NCI-H748 treated with DMSO at 0.1 percent for 48 hours (cell line): ENCODE measurements at places on chromosomes 4 and X.
A peak's percentile ranks its signal among the peaks of the same experiment; 100 is the strongest.

GRCh38 chr4:141932490-141932889 lies 296.1 kb downstream of the IL15 start:
- DNase-seq, result no peak

GRCh38 chrX:83508006-83508405 lies at the start of gene POU3F4:
TSS of gene POU3F4 (plus strand) at chrX:83508290. CDS start at chrX:83508325, 35 bp downstream.
- peak; percentile 2 for DNase-seq

DNA sequence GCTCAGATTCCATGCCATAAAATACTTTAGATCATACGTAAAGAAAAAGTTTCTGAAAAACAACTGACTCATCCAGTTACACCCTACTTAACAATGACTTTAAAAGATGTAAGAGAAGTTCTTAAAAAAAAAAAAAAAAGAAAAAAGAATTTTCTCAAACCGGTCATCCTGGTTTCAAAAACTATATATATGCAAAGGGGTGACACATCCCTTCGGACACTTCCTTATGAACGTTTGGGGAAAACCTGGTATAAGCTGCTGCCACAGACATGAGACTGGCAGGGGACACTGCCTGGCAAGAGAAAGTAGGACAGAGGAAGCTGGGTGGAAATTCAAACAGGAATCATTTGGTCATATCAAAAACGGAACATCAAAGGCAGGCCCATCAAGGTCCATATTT lies 81.2 kb upstream of the PRSS48 start:
- no peak for DNase-seq

DNA sequence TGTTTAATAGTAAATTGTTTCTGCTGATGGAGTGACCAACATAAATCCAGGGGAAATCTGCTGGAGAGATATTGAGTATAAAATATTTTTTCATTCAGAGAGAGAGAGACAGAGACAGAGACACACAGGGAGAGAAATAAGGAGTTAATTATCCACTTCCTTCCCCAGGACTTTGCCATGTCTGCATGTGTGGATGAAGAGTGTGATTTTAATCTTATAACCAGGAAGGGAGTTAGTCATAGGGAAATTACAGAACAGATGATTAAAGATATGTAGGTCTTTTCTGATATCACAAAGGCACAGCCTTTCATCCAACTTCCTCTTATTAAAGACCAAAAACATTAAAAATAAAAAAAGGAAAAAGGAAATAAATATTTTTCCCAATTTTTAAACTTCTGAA lies 526.3 kb downstream of the SPRY1 start:
- no peak for DNase-seq

- no peak for DNase-seq
These were observed 87.6 kb upstream of the GABRG1 start for GRCh38 chr4:46211406-46211805.

DNA sequence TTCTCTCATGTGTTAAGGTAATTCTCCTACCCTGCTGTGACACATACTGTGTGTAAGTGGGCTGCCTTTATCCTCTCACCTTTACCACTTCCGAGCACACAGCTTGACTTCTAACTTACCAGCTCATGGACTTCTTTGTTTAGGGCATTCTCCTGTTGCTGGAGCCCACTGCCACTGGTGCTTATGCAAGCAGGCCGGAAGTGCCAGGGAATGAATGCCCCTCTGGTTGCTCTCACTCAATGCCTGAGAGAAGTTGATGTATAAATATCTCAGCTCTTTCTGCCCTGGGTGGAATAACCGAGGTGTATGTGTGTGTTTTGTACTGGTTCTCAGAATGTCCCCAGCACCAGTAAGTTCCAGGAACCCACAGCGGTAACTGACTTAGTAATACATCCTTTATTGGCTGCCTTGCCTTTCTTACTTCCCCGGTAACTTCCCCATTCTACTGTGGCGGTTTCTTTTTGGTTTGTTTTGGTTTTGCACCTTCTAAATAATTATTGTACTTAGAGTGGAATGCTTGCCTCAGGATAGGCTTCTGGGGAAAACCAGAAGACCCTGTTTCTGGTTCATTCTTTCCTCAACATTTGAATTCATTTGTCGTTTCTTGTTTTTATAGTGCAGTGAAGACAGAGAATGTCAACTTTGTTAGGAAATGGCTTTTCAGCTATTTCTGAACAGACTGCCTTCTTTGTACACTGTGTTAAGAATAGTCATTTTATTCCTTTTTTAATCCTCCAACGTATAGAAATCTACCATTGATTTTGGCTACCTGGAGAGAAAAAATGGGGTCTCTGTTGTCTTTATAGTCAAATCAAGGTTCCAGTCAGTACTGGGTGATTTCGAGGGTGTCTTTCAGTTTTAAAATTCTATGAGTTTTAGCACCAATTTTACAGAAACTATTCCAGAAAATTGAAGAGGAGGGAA lies 45.4 kb downstream of the CXorf58 start:
- no peak for DNase-seq

- DNase-seq, result no peak
These were observed 16.4 kb downstream of the DDX3X start for GRCh38 chrX:41350150-41350975.

DNA sequence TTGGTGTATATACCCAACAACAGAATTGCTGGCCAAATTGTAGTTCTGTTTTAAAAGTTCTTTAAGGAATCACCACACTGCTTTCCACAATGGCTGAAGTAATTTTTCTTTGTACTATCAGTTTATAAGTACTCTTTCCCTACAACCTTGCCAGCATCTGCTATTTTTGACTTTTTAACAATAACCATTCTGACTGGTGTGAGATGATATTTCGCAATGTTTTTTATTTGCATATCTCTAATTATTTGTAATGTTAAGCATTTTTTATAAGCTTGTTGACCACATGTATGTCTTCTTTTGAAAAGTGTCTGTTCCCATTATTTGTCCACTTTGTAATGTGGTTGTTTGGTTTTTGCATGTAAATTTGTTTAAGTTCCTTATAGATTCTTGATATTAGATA lies 509.9 kb upstream of the POU3F4 start:
- DNase-seq, result no peak

GRCh38 chrX:9189286-9189685 lies 155.4 kb upstream of the FAM9B start:
- DNase-seq, result peak; percentile 91

GRCh38 chr4:141727420-141727819 lies 91.0 kb downstream of the IL15 start:
- DNase-seq, result no peak

- DNase-seq, result no peak
These were observed 275.5 kb downstream of the RAB28 start for GRCh38 chr4:13208558-13209193.

- no peak for DNase-seq
These were observed 1.2 kb upstream of the PDS5A start for GRCh38 chr4:39978904-39979303.

DNA sequence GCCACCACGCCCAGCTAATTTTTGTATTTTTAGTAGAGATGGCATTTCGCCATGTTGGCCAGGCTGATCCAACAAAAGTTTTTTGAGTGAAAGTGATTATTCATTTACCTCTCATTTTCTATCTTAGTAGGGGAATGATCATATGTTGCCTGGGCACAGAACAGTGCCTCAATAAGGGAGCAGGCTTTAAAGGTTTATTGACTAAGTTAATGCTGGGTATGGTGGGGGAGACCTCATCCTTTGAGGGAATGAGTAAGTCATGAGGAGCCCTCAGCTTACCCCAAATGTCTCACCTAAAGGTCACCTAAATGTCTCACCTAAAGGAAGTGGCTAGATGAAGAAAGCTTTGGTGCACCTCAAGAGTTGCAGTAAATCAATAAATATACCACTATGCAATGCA lies 109.0 kb downstream of the CLCN4 start:
- no peak for DNase-seq

DNA sequence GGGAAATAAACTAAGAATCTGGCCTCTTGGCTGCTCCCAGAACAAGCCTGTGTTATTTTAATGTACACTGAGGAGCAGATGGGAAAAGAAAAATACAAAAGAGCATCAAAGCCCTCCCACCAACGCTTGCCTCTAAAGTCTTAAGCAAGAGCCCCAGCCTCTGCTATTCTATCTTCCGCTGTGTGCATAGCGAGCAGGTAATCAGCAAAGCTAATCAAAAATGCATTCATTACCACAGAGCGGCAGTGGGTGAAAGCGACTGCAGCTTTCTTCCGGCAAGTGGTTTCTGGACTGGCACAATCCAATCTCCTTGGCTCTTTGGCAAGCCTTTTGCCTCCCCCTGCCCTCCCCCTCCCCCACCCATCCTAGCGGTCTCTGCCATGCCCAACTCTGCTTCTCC lies 13.5 kb upstream of the GRIA3 start:
- DNase-seq, result no peak

GRCh38 chrX:19089555-19090040 lies 32.7 kb downstream of the ADGRG2 start:
- DNase-seq, result no peak

GRCh38 chr4:95537191-95537590 lies 11.6 kb downstream of the UNC5C start:
- no peak for DNase-seq

DNA sequence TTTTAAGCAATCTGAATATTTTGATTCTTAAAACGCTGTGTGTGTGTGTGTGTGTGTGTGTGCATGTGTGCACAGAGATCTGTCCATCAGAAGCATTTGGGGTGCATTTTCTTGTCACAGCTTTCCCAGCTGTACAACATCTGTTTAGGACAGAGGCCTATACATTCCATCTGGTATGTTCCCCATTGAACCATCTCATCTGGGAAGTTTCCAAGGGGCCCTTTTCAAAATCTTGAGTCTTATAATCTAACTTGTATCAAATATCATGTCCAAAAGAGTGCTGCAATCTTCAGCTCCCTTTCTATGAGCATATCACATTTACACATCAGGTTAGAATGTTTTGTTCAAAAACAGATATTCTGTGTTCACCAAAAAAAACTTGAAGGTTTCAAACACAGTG lies 16.5 kb upstream of the MID1 start:
- no peak for DNase-seq

- DNase-seq, result no peak
These were observed 39.3 kb upstream of the SLC25A43 start for GRCh38 chrX:119359618-119360382.
